NCI-H774 (cell line): ENCODE measurements at places on chromosomes 5 and 9.

- no peak for DNase-seq
These were observed 204.2 kb upstream of the KLF4 start for GRCh38 chr9:107693625-107694326.

- DNase-seq: no peak
These were observed 721 bp downstream of the PTGES start for GRCh38 chr9:129751841-129752801.

- DNase-seq: no peak
These were observed 65.1 kb downstream of the BASP1 start for GRCh38 chr5:17282283-17283120.

- no peak for DNase-seq
These were observed 195.2 kb upstream of the TUT7 start for GRCh38 chr9:86549401-86549811.

GRCh38 chr9:132094314-132094791, 14.7 kb upstream of the MED27 start:
- DNase-seq: no peak

DNA sequence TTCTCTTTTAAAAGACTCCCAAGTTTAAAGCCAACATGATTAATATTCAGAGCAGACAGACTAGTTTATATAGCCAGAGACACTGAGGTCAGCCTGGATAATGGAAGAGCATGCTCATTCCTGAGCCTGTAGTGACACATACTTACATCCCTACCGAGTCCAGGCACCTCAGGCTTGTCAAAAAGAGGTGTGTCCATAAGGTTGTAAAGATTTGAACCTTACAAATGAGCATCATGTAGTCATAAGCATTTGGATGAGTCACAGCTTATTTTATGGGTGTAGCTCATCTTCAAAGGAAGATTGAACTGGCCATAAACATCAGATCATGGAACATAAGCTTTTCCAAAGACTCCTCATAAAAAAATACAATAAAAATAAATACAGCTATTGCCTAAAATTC, 333.5 kb downstream of the EFNA5 start:
- no peak for DNase-seq
